ENCODE measurements at places on chromosomes 12 and 14.
A peak's percentile ranks its signal among the peaks of the same experiment; 100 is the strongest.

- no peak for DNase-seq
Measured at GRCh38 chr14:69693145-69693544, 73.8 kb upstream of the SRSF5 start.

DNA sequence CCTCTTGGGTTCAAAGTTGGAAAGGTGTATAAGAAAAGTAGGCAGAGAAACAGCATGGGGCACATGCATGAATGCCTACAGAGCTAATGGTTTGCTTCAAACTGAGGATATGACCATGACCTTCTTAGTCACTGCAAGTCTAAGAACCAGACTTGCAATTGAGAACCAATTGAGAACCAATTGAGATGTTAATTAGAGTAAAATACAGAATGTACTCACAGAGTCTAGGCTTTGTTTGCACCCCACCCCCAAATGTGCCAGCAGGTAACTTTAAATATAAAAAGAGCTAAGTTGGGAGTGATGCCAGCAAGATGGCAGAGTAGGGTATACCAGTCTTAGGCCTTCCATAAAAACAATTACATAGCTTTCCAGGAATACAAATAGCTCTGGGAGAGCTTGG lies 227.3 kb upstream of the ALG10 start:
- DNase-seq = no peak

- DNase-seq = no peak
Measured at GRCh38 chr12:132664206-132665148, 22.7 kb downstream of the POLE start.

GRCh38 chr12:124777399-124778372 lies 86.0 kb downstream of the SCARB1 start:
- no peak for DNase-seq

DNA sequence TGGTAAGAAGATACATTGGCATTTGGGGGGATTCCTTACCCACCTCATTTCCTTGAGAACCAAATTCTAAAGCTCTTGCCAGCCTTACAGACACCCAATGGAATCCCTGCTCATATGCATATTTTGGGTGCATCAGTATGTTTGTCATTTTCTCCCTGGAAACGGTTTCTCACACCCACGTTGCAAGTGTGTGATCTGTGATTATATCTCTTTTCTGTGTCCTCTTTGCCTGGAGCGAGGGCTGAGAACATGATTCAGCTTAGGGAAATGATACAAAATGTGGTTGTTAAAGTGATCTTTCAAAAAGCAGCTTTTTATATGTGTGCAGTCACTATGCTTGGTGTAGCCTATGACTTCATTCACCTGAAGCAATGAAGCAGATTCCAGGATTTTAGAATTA lies 52.0 kb downstream of the KCNMB4 start:
- no peak for DNase-seq

- DNase-seq = no peak
Measured at GRCh38 chr14:61558271-61558670, 137.0 kb upstream of the HIF1A start.

DNA sequence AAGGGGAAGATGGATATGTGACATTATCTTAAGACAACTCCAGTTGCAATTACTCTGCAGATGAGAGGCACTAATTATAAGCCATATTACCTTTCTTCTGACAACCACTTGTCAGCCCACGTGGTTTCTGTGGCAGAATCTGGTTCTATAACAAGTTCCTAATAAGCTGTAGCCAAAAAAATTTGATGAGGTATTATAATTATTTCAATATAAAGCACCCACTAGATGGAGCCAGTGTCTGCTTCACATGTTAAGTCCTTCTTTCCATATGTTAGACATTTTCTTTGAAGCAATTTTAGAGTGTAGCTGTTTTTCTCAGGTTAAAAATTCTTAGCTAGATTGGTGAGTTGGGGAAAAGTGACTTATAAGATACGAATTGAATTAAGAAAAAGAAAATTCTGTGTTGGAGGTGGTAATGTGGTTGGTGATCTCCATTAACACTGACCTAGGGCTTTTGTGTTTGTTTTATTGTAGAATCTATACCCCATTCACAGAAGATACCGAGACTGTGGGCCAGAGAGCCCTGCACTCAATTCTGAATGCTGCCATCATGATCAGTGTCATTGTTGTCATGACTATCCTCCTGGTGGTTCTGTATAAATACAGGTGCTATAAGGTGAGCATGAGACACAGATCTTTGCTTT lies 36.9 kb downstream of the PSEN1 start:
- no peak for DNase-seq

GRCh38 chr12:1280059-1280458 lies 289.0 kb downstream of the ERC1 start:
- DNase-seq = no peak

DNA sequence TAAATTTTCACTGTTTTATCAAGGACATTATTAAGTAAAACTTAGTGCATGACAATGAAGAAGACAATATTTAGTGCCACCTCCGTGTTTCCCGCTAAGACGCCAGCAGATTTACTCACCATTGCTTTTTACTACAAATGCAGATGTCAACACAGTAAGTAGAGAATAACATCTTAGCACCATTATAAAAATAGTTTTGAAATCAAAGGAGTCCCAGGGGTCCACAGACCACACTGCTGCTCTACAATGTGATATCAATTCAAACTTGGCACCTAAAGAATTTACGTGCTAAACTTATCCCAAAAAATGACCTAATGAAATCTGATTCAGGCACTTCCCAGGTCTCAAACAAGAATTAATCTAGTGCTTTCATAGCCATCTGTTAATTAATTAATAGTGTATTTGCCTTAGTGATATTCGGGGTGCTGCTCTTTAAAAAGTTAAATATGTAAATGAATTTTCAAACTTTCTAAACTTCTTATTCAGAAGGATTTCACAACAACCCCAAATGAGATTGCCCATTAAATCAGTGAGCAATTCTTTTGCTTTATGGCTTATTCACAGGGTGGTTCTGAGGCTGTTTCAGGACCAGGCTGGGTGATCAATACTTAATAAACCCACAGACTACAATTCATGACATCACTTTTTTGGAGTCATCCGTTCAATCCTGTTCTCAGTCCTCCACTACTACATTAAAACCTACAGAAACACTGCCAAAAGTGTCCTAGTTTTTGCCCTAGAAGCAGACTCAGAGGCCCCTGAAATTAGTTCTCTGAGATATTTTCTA lies 161.3 kb upstream of the LMNTD1 start:
- no peak for DNase-seq

DNA sequence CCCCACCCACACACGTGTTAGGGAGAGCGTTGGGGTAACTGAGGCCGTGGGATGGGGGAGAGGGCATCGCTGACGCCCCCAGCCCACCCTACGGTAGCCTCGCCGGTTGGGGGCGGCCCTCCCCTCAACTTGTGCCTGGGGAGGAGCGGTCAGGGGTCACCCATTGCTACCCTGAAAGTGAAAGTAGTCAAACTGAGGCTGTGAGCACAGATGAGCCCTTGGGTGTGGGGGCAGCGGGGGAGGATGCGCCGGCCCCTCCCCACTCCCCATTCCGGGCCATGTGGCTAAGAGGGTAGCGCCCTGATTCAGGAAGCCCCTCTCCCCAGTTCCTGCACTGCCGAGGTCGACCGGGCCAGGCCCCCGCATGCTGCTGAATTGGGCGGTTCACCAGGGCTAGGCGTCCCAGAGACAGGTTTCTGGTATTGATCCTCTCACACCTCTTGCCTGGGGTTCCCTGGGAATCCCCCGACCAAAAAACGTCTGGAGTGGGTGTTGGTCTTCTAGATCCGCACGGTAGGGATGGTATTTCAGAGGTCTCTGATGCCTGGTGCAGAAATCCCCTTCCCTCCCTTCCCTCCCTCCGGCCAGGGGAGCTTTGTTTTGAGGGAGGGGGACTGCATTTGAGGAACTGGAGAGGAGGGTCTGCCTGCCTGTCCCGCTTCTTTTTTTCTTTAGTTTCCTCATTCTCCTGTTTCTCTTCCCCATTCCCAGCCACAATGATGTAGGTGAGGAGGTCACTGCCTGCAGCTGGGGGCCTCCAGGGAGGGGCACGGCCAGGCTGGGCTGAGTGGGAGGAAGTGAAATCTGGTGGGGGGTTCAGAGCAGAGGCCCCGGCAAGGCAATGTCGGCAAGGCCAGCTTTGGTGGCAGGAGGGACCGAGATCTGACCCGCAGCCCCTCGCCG lies 1.0 kb downstream of the SH2B3 start:
- DNase-seq = peak; percentile 74

- no peak for DNase-seq
Measured at GRCh38 chr12:124923905-124924734, 9.7 kb upstream of the UBC start.

GRCh38 chr14:96592591-96593386 lies 90.6 kb downstream of the PAPOLA start:
- peak; percentile 72 for DNase-seq

DNA sequence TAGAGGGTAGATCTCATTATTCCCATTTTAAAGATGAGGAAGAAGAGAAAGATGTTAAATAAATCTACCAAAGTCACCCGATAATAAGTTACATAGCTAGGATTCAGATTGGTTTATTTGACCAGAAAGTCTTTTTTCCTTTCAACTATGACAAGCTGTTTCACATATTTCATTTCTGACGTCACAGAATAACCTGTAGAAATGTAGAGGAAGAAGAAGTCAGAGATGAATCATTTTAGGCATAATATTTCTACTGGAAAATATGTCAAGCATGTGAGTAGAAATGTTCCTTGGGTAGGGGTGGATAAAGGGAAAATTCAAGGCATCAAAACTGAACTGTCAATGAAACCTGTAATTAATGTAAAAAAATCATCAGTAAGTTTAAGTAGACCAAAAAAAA lies 107.0 kb downstream of the MGST1 start:
- DNase-seq = no peak

DNA sequence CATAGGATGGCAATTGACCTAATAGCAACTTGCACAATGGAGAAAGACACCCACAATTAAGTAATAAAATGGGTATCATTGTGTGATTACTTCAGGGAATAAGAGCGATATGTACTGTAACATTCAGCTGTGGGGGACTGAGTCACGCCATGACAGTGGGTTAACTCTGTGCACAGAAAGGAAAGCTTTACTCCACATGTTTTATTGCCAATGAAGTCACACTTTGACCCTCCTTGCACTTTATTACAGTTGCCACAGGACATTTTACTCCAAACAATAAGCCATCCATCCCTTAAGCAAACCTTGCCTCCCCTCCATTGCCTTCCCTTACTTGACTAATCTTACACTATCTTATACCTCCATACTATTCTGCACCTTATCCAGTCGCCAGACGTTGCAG lies 403.1 kb downstream of the VRK1 start:
- DNase-seq = no peak

DNA sequence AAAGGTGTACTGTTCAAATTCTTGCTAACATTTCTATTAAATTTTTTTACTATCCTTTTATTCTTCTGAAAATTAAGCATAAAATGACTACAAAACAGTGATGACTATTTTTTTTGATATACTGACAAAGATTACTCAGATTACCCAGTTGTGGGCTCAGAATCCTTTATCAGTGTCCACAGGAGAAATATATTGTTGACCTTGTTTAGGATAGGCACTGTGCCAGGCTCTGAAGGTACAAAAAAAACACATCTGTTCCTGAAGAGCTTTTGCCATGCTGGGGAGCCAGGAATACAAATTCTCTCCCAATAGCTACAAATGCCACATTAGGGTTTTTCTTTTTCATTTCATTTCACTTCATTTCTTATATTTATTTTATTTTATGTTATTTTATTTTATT lies 26.9 kb upstream of the GCH1 start:
- DNase-seq = no peak

GRCh38 chr12:87991483-87991882 lies 37.7 kb downstream of the C12orf50 start:
- DNase-seq = no peak

- no peak for DNase-seq
Measured at GRCh38 chr12:70971001-70971794, 50.7 kb upstream of the PTPRR start.

DNA sequence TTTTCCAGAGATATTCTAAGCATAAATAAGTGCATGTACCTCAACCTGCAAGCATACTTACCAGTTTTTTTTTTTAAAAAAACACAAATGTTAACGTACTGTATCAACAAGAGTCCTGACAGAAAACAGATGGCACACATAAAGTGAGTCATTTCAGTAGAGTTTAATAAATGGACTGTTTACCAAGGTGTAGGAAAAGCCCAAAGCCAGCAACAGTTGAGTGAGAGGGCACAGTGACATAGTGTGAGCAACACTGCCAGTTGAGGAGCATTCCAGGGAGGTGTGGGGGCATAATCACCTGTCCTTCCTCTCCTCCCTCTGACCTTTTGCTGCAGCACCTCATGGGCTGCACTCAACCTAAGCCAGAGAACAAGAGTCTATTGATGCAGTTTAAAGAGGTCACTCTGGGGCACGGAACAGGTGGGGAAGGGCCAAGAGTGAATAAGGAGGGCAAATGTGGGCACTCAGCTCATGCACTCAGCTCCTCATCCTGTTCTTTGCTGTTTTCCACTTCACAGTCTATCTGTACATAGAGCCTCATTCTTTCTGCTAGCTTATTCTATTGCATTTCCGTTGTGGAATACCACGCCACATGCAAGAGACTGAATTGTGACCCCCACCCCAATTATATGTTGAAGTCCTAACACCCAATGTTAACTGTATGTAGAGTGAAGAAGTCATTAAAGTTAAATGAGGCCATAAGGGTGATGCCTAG lies 29.3 kb downstream of the DHRS2 start:
- no peak for DNase-seq

- no peak for DNase-seq
Measured at GRCh38 chr14:77526266-77526665, 27.6 kb upstream of the ISM2 start.

DNA sequence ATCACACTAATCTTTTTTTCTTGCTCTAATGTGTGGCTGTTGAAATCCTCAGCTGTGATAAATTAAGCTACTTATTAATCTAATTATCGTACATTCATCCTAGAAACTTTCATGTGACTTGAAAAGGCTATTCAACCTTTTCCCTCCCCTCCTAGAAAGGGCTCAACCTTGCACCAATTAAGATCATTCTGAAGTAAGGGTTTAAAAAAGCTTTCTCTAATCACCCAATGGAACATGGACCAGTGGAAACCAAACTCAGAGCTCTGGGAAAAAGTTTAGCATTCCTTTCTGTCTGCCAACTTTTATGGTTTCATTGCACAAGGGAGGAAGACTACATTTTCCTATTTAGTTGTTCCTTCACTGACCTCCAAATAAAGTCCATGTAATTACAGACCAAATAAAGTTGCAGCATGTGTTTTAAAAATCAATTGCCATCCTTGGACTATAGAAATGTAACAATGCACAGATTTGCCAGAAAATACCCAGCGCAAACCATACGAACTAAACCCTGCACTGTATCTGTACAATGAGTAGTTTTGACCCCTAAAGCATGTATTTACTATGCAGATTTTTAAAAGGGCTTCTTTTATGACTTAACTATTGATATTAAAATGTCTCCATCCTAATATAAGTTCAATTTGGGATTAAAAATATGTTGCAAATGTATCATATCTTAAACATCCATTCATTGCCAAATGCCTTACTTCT lies 142.6 kb upstream of the OTX2 start:
- DNase-seq = no peak
